Stimulated activated CD4-positive, alpha-beta T cell treated with anti-CD3 and anti-CD28 coated beads, Interleukin-1b, Interleukin-23, amount 100 ng/mL, for 1 hour (primary cell): ENCODE measurements at places on chromosomes 3 and 15.

GRCh38 chr15:47620960-47621681, 96.2 kb upstream of the SEMA6D start:
- no peak for DNase-seq

- no peak for DNase-seq
Measured at GRCh38 chr3:127490271-127491023, 100.1 kb downstream of the TPRA1 start.

DNA sequence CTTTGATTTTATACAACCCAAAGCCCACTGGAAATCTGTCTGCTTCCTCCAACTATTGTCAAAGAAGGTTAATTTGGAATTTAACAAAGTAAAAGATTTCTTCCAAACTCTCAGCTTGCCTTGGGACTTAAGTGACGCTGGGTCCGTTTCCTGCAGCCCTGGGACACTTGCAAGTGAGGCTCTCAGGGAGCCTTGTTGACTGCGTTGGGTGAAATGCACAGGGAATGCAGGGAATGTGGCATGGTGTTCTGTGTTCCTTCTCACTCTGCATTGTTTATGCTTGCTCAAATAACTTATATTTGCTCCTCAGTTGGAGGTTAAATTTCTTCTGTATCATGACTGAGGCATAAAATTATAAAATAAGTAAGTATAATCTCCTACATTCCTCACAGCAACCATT, 60.9 kb upstream of the TJP1 start:
- DNase-seq = no peak

- no peak for DNase-seq
Measured at GRCh38 chr3:193704431-193704830, 111.4 kb downstream of the OPA1 start.

GRCh38 chr3:100155128-100155527, 40.8 kb upstream of the FILIP1L start:
- DNase-seq = no peak

GRCh38 chr15:41024885-41025284, 71.6 kb downstream of the CHAC1 start:
- DNase-seq = no peak

GRCh38 chr3:64568895-64569517, 118.8 kb downstream of the ADAMTS9 start:
- DNase-seq = no peak

GRCh38 chr3:69095636-69096035, 10.9 kb downstream of the ARL6IP5 start:
- no peak for DNase-seq

DNA sequence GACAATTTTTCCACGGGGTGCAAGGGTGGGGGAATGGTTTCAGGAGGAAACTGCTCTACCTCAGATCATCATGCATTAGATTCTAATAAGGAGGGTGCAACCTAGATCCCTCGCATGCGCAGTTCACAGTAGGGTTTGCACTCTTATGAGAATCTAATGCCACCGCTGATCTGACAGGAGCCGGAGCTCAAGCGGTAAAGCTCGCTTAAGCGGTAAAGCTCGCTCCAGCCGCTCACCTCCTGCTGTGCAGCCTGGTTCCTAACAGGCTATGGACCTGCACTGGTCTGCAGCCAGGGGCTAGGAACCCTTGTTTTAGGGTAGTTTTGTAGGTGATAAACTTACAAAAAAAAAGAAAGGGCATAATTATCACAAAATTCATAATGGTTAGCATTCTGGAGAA, 53.9 kb upstream of the RYR3 start:
- DNase-seq = no peak

DNA sequence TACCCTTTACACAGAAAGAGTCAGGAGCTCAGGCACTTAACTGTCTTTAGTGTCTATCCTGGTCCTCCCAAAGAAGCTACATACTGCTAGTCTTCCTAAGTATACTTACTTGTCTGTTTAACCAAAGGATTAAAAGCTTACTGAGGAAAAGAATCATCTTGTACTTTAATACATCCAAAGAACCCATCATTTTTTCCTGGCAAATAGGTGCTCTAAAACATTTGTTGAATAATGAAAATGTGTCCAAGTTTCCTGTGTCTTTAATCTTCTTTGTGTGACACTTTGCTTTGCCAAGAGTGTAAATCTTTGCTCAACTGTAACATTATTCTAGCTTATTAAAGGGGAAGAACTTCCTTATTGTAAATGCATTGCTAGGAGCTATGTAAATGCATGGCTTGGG, 519.2 kb downstream of the OTOL1 start:
- no peak for DNase-seq

- no peak for DNase-seq
Measured at GRCh38 chr3:13248640-13249039, 171.5 kb downstream of the NUP210 start.

- DNase-seq = no peak
Measured at GRCh38 chr15:77810130-77810571, 177.4 kb upstream of the LINGO1 start.

GRCh38 chr3:70179111-70179510, 133.3 kb downstream of the MDFIC2 start:
- DNase-seq = no peak

- DNase-seq = no peak
Measured at GRCh38 chr15:99682455-99682854, 50.8 kb downstream of the LYSMD4 start.

GRCh38 chr3:107218864-107219269, 158.4 kb upstream of the CCDC54 start:
- DNase-seq = no peak

GRCh38 chr3:154971771-154972326, 108.3 kb upstream of the MME start:
- DNase-seq = no peak

DNA sequence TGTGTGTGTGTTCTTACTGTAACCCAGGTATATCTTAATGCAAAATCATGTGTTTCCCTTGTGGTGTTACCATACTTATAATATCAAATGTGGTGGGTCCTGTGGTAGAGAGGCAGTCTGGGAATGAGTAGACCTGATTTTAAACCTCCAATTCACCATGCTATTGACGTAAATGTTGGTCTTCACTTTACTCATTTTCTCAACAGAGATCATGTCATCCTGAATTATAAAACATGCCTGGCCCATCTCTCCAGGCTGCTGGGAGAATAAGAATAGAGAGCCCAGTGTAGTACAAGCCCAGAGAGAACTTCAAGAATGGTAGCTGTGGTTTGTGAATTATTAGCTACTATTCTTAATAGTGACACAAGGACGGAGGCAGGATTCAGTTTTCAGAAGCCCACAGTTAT, 88.1 kb downstream of the MBNL1 start:
- no peak for DNase-seq
